Mesothelial cell of epicardium (in vitro differentiated cells): ENCODE measurements at places on chromosomes 5 and 9. TPM values are rescaled to one million over a fixed set of nuclear protein-coding genes. Genes with fewer than 3 reads are reported as not detected.

GRCh38 chr5:179875741-179876609 lies 17.4 kb upstream of the MRNIP start:
- no peaks in the 10 kb centered on the region for H3K4me1 ChIP-seq
- no peak for DNase-seq
- H3K27ac ChIP-seq: no peak overlapping the region
- no peak overlapping the region for H3K4me3 ChIP-seq
- no peaks in the 10 kb centered on the region for H3K27me3 ChIP-seq
- H3K36me3 ChIP-seq: peaks cover 23% of the 10 kb centered on the region

GRCh38 chr9:19493174-19493811 lies 84.5 kb downstream of the ACER2 start:
- peaks cover 3% of the 10 kb centered on the region for H3K4me1 ChIP-seq
- peak overlapping the region; percentile 28 for H3K27ac ChIP-seq
- no peak for DNase-seq
- peaks cover 13% of the 10 kb centered on the region for H3K27me3 ChIP-seq
- H3K4me3 ChIP-seq: no peak overlapping the region

DNA sequence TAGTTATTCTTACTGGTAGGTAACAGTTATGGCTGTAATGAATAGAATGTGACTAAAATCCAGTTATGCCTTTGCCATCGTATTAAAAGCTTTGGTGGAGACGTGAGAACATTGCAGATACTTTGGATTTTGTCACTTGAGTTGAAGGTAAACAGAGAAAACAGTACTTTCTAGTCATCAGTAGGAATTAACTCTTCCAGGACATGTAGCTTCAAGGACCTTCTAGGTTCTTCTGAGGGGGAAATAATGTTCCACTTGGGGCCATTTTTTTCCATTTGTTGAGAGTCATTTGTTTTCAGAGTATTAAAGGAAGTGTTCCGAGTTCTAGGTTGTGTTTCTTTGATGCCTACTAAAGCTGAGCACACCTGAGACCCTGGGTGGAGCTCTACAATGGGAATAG lies 6.1 kb downstream of the TJP2 start:
- DNase-seq: no peak
- H3K27me3 ChIP-seq: peaks cover 8% of the 10 kb centered on the region
- no peak overlapping the region for H3K4me3 ChIP-seq
- H3K4me1 ChIP-seq: peaks cover 54% of the 10 kb centered on the region

DNA sequence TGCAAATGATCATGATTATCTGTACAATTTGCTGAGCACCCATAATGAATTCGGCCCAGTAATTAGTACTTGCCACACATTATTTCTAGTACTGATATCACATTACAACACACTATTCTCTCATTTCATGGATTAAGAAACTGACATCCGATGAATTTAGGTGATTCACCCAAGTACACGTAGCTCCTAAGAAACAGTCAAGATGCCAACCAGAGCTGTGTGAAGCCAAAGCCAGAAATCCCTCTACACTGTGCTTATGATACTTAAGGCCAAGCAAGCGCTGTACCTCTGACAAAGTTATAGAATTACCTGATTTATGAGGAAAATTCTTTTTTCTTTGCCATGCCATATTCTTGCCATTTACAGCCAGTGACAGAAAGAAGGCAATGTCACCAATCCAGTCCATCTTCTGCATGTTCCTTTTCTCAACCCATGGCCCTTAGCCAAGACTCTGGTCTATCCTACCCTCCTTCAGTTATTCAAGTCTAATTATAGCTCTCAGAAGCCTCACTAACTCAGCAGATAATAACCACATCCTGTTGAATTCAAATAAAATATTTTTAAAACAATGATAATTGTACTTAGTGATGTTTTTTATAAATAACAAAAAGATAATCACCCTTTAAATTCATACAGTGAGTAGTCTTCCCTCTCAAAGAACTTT lies 74.3 kb upstream of the PTGER4 start:
- peaks cover 7% of the 10 kb centered on the region for H3K4me1 ChIP-seq
- no peak for DNase-seq
- H3K27ac ChIP-seq: no peak overlapping the region
- H3K27me3 ChIP-seq: no peaks in the 10 kb centered on the region
- no peaks in the 10 kb centered on the region for H3K36me3 ChIP-seq
- H3K4me3 ChIP-seq: no peak overlapping the region

GRCh38 chr5:31853398-31854135 lies 214.6 kb downstream of the PDZD2 start:
- H3K27ac ChIP-seq: peak overlapping the region; percentile 96
- no peaks in the 10 kb centered on the region for H3K27me3 ChIP-seq
- H3K4me1 ChIP-seq: peaks cover 35% of the 10 kb centered on the region

DNA sequence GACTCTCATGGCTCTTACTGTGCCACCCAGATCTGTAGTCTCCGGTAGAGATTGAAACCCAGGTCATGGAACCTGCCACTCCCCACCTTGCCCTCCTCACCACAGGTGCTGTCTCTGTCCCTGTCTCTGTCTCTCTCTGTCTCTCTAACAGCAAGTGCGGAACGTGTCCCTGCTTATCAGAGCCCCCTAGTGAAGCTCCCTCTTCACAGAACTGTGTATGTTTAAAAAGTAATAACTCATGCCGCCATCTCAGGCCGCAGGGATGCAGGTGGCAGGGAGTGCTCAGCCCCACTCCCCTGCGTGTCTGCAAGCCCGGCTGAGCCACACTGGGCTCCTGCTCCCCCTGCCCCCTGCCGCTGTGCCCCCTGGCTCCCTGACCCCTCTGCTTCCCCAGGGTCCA lies 43.8 kb downstream of the UNC5A start:
- H3K27ac ChIP-seq: no peak overlapping the region
- H3K36me3 ChIP-seq: no peaks in the 10 kb centered on the region
- H3K4me1 ChIP-seq: peaks cover 3% of the 10 kb centered on the region
- H3K4me3 ChIP-seq: no peak overlapping the region
- H3K27me3 ChIP-seq: peaks cover 45% of the 10 kb centered on the region
- no peak for DNase-seq

DNA sequence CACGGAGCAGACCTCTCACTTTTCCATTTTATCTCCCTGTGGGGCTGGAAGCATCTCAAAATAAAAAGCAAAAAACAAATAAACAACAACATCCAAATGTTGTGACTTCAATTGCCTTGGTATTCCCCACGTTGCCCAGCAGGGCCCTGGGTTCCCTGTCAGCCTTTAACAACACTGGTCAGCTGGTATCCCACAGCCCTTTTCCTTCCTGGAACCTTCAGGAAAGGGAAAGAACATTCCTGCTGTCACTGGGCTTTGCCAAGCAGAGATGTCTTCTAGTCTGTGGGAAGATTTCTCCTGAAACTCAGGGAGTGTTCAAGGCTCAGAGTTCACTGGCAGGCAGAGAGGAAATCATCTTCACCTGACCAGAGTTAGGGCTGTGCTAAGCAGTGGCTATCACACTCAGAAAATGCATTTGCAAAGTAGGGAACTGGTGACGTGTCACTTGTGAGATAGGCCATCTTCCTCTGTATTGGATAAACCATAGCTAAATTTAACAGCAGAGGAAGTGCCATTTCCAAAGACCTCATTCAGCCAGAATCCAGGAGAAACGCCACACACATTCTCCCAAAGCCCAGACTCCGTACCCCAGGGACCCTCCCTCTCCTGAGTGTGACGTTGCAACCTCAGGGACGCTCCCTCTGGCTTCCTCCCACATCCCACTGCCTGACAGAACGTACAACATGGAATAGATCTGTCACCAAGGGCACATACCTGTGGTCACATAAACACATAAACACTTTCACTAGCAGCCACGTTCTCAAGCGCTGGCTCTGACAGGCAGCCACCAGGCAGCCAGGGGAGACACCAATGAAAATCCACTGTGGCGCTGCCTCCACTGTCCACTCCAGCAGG lies 274.0 kb upstream of the DAPK1 start:
- no peaks in the 10 kb centered on the region for H3K36me3 ChIP-seq

DNA sequence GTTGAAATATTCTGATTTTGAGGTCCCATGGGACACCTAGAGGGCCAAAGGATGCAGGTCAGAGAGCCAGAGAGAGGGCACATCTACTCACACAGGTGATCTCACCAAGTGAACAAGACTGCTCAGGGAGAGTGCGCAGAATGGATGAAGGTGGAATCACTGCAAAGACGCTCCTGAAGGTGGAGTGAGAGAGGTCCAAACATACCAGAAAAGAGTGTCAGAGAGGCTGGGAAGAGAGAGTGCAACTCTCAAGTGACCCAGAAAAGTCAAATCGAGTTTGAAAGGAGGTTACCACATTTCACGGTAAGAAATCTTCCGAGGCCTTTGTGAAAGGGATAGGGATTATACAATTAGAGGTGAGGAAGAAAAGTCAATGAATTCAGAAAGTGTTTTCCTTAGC lies 173.4 kb downstream of the EPB41L4A start:
- H3K4me3 ChIP-seq: no peak overlapping the region
- H3K27me3 ChIP-seq: no peaks in the 10 kb centered on the region
- no peak for DNase-seq

DNA sequence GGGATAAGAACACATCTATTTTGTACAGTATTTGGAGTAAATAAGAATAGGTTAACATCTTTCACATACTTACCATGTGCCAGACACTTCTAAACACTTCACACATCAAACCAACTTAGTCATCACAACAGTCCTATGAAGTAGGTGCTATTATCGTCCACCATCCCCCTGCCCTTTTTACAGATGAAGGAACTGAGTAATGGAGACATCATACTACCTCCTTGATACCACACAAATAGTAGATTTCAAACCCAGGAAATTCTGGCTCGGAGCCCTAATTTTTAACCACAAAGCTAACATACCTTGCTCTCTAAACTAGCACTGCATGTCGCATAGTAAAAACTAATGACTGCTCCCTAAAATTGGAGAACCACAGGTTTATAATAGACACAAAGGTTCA lies 4.2 kb upstream of the ZNF366 start:
- no peaks in the 10 kb centered on the region for H3K27me3 ChIP-seq
- peaks cover 33% of the 10 kb centered on the region for H3K4me1 ChIP-seq
- H3K4me3 ChIP-seq: no peak overlapping the region

DNA sequence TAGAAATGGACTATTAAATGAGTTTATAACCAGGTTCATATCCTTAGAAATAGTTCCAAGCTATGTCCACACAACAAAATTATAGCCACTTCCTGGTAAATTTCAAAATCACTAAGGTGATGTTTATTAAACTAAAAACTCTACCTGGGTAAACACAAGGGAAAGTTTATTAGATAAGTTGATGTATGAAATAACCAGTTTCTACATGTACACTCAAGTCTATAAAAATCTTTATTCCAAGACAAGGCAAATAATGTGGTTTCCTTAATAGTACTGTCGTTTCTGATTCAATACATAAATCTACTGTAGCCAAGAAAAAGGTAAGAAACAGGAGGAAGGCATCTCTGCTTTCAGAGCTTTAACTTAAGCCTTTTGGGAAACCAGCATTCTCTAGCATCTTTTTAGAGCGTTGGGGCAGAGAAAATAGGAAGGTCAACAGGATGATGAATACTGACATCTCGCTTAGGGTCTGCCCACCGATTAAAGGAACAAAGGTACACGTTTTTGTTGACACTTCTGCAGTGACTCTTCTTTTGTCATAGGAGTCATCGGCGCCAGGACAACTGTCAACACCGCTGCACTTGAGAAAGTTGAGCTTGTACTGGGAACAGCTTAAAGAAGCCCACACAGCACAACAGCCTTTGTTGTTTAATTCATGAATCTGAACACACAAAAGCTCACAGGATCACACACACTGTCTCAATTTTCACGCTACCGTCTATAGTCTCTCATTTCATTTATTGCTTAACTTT lies 513.6 kb downstream of the SLCO4C1 start:
- H3K27ac ChIP-seq: no peak overlapping the region
- DNase-seq: no peak
- no peaks in the 10 kb centered on the region for H3K36me3 ChIP-seq
- H3K4me3 ChIP-seq: no peak overlapping the region
- peaks cover 22% of the 10 kb centered on the region for H3K27me3 ChIP-seq

DNA sequence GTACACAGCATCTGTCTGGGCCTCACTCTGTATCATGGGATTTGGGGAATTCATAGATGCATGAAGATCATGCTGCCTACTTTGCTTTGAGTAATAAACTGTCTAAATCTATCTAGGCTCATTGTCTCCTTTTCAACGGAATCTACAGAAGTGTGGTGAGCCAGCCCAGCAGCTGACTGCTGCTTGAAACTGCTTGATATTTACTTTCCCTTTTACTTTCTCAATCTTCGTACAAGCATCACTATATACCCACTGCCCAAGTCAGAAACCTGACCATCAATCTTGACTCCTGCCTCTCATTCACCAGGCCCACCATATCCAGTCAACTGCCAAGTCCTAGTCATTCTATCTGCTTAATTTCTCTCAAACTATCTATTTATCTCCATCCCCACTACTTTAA lies 142.9 kb downstream of the NR2F1-AS1 start:
- peaks cover 3% of the 10 kb centered on the region for H3K4me1 ChIP-seq
- H3K36me3 ChIP-seq: peaks cover 11% of the 10 kb centered on the region
- DNase-seq: no peak
- H3K27me3 ChIP-seq: peaks cover 12% of the 10 kb centered on the region

The CDO1 gene
- 9.9 to 13.1 TPM (median 11.8 TPM) in 3 replicates for total RNA-seq

The DEPDC1B gene
- 14.6 to 17.0 TPM (median 14.7 TPM) in 3 replicates for total RNA-seq

The PLAA gene
- 33.1 to 38.3 TPM (median 34.4 TPM) in 3 replicates for total RNA-seq

The F12 gene
- total RNA-seq: 2.1 to 2.7 TPM (median 2.3 TPM) in 3 replicates

The ABLIM3 gene
- total RNA-seq: 0.24 to 0.27 TPM (median 0.25 TPM) in 3 replicates

The FGF1 gene
- 0.07 TPM in 1 of 3 replicates, not detected in the others for total RNA-seq

The SH3TC2 gene
- 5.2 to 6.8 TPM (median 5.6 TPM) in 3 replicates for total RNA-seq

The XRCC4 gene
- total RNA-seq: 12.0 to 13.6 TPM (median 12.1 TPM) in 3 replicates

The ANKRD31 gene
- total RNA-seq: 1.1 to 1.4 TPM (median 1.3 TPM) in 3 replicates
